ENCODE measurements at places on chromosomes 16 and 17.

GRCh38 chr16:68406458-68407152 lies 41.7 kb downstream of the SMPD3 start:
- DNase-seq, result no peak

- DNase-seq, result peak; percentile 86
Measured at GRCh38 chr17:9928601-9929333, 23.7 kb upstream of the RCVRN start.

- DNase-seq, result peak; percentile 63
Measured at GRCh38 chr17:82051776-82052637, at the start of the genes GPS1 and RFNG. Gene GPS1, plus strand, starts transcription at chr17:82051898. Its CDS starts 34 bp downstream, at chr17:82051932. Gene RFNG, minus strand, starts transcription at chr17:82051811. Its CDS starts 45 bp downstream, at chr17:82051766.

DNA sequence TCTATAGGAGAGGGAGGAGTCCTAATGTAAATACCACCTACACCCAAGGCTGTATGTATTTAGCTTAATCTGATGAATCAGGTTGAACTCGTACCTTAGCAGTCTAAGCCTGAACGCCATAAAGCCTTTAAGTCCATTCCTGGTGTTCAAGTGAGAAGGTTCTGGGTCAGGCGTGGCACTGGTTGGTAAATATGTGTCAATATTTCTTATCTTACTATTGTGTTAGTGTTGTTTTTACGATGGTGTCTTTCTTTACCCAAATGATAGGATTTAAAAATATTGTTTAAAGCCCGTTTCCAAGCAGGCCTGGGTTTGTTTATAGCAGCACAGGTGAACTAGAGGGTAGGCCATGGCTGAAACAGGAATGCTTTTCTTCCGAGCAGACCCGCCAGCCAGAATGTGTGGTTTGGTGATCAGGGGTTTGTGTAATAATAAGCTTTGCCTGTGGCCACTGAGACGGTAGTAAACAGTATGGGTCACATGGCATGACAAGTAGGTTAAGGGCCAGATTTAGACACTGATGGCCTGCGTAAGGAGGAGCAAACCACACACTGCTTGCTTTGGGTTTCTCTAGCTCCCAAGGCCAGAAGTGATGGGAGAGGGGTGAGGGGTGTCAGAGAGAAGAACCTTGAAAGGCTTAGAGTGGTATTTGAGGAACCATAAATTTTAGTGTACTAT lies 3.3 kb downstream of the TMEM94 start:
- no peak for DNase-seq

DNA sequence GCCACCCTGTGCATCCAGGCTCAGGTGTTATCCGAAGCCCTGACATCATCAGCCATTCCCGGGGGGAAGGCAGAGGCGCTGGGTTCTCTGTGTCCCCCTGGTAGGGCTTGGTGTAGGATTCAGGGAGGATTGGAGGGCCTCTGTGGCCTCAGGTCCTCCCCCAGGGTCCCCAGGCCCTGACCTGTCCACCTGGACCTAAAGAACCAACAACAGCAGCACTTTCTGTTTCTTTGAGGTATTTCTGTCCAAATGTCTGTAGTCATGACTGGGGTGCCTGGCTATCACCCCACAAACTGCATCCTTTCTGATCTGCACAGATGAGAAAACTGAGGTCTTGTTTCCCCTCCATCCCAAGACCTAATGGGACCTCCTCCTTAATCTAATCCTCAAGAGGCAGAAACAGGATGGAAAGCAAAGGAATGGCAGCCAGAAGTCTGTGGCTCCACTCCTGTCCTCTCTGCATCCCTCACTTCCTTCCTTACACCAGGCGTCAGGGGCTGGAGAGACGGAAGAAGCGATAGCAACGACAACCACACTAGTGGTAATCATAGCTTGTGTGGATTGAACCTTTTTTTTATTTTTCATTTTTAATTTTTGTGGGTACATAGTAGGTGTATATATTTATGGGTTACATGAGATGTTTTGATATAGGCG lies 11.8 kb downstream of the NLRC5 start:
- no peak for DNase-seq

DNA sequence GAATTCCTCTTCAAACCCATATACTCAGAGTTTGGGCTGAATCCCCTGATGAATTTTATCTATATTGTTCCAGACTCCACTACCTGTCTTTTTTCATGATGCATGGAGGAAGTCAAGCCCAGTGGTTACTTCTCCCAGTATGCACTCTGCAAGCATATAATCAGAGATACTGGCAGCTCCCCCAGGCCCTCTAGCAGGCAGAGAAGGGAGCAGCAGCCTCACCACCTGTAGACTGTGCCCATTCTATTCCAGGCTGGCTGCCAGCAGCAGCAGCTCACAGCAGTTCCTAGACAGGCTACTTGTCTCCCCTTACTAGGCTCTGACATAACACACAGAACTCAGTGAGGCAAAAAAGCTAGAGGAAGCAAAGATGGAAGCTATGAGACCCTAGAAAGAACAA lies 3.4 kb downstream of the MKS1 start:
- DNase-seq, result no peak

- peak; percentile 31 for DNase-seq
Measured at GRCh38 chr16:55912022-55912421, 36.8 kb upstream of the CES5A start.

DNA sequence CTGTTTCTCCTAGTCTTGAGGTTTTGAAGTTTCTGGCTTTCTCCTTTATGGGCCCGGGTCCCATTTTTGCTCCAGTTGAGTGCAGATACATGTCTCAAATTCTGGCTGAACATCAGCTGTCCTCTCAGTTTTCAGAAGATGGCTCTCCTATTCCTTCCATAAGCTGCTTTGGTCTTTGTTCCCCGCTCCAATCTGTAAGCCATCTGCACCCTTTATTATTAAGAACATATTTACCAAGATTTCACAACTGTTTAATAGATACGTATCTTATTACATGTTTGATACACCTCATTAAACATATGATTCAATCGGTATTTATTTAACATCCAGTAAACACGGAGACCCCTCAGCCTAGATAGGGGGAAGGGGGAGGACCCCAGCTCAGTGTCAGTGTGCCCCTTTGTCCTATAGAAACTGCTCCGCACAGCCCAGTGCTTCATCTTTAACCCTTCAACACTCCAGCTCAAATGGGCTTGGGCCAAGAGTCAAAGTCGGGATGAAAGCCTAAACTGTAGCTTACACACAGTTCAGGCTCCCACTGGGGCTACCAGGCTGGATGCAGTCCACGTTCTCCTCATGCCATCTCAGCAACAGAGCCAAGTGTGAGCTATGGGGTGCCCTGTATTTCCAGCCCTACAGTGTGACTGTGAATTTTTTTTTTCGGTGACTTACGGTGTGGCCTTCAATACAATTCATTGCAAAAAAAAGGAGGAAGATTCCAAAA lies 166.0 kb upstream of the ZFHX3 start:
- no peak for DNase-seq

DNA sequence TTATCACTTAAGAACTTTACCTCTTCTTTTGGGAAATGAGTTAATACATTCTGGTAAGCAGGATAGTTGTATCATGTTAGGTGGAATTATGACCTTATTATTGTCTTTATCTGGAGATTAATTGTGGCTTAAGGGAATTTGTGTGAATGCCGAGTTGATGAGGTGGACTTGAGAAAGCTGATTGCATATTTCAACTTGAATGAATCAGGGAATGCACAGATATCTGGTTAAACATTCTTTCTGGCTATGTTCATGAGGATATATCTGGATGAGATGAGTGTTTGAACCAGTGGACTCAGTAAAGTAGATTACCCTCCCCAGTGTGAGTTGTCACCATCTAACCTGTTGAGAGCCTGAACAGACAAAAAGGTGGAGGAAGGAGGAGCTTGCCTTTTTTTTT lies 326.1 kb upstream of the GOT2 start:
- DNase-seq, result peak; percentile 2

GRCh38 chr16:57167953-57168352 lies 17.9 kb downstream of the PSME3IP1 start:
- DNase-seq, result peak; percentile 67
